Ovary (tissue), 10 donors: ENCODE measurements at places on chromosomes 3 and 15.

GRCh38 chr3:181610973-181611265, 100.8 kb upstream of the SOX2 start:
- no peak for DNase-seq

GRCh38 chr3:29705906-29706844, 425.3 kb downstream of the RBMS3 start:
- no peak for DNase-seq

- no peak for DNase-seq
Observed at GRCh38 chr3:34175636-34176176, 377.3 kb downstream of the PDCD6IP start.

DNA sequence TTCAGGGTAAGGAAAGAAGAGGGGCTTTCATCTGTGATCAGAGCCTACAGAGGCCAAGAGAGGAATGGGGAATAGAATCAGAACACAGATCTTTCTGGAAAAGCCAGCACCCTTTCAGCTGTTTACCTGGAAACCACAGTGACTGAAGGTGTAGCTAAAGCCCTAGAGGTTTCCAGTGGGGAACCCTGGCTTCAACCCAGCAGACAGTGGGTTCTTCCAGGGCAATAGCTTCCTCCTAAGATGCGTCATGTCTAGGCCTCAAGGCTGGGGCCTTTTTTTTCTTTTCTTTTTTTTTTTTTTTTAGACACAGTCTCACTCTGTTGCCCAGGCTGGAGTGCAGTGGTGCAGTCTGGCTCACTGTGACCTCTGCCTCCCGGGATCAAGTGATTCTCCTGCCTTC, 3.1 kb upstream of the CPNE9 start:
- DNase-seq = no peak

- no peak for DNase-seq
Observed at GRCh38 chr3:102144063-102144462, 290.8 kb upstream of the ZPLD1 start.
